ENCODE measurements at places on chromosomes 6 and 20. TPM values are rescaled to one million over a fixed set of nuclear protein-coding genes. Genes with fewer than 3 reads are reported as not detected.

- no peak for DNase-seq
Observed at GRCh38 chr6:151441390-151442166, 10.3 kb downstream of the RMND1 start.

GRCh38 chr6:1604158-1605003 is 5.3 kb upstream of the FOXC1 start:
- peak; percentile 80 for DNase-seq

The DZANK1 gene
- total RNA-seq = 1.6 TPM

DNA sequence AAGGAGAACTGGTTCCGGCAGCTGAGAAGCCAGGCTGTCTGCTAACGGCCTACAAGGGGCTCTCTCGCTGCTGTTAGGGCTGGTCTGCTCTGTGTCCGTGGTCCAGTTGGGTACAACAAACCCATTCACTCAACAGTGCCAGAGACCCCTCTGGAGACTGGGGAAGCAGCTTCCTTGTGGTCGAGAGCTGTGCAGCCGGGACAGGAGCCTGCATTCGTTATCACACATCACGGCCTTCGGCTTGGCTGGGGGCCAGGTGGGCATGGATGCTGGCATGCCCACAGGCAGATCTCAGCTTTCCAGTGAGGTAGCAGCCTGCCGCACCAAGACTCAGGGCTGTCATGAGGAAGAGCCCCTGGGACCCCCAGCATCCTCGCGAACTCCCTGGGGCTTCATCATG is 124.7 kb downstream of the PREX1 start:
- DNase-seq = peak; percentile 61

GRCh38 chr6:33405386-33405940 is 5.4 kb upstream of the PHF1 start:
- no peak for DNase-seq

- no peak for DNase-seq
Observed at GRCh38 chr20:3692706-3693294, 11.0 kb upstream of the ADAM33 start.

DNA sequence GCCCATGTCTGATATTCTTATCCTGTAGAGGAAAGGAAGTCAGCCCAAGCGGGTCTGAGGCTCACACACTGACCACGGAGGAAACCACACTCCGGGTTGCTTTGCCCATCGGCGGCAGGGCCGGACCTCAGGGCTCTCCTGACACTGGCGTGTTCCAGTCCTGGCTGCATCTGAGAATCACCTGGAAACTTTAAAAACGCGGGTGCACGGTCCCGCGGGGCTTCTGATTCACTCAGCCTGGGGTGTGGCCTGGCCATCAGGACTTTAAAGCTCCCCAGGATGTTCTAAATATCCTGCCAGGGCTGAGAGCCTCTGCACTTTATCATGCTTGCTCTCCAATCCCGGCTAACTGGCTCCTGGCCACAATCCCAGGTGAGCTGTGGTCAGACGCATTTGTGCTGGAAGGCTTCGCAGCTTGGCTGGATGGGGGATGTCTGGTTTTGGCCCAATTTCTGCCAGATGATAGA is 47.7 kb upstream of the DACT2 start:
- peak; percentile 86 for DNase-seq

The XKR7 gene
- under 0.01 TPM for total RNA-seq

The GFRA4 gene
- not detected for total RNA-seq

The SNAP91 gene
- 2.9 TPM for total RNA-seq

DNA sequence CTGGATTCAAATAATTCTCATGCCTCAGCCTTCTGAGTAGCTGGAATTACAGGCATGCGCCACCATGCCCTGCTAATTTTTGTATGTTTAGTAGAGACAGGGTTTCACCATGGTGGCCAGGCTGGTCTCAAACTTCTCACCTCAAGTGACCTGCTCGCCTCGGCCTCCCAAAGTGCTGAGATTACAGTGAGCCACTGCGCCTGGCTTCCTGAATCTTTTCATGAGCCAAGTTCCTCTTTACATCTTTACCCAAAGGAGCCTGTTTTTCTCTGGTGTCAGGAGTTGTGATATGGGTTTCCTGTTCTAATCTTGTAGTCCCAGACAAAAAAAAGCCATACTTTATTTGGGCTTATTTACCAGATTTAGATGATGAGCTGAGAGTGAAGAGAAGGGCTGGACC is 34.4 kb downstream of the PCNA start:
- DNase-seq = no peak

DNA sequence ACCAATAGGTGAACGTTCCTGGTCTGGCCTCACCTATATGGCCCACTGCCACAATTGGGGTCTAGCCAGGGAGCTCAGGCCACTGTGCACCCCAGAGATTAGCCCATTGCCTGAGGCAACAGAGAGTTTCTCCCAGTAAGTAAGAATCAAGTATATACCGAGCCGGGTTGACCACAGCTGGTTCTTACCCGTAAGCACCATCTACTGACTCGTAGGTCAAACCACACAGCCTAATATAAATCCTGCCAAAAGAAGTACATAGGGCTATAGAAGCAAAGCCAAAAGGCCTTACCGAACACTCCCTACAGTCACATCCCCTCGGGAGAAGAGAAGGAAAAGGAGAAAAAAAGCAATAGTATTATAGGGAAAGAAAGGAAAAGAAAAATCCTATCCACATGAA is 463.6 kb upstream of the GJE1 start:
- no peak for DNase-seq

- no peak for DNase-seq
Observed at GRCh38 chr6:166714187-166714510, 87.1 kb upstream of the RPS6KA2 start.

The TRIM31 gene
- total RNA-seq = not detected

The DEFB132 gene
- not detected for total RNA-seq

The OLIG3 gene
- not detected for total RNA-seq

Measured in tongue (tissue), 3 donors.